ENCODE measurements at places on chromosomes 1 and 21.

DNA sequence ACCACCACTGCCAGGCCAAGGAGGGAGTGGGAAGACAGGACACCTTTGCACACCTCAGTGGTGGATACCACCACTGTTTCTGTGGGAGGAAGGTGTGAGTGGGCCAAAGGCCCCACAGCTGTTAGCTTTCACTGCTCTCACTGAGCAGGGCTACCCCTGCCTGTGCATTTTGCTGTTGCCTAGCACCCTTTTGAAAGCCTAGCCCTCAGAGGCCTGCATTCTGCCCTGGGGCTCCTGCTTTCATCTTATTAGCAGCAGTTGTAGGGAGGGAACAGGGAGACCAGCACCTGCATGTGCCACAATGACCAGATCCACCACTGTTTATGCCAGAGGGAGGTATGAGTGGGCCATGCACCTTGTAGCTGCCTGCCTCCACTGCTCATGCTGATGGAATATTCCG, 110.9 kb upstream of the C21orf91 start:
- no peak for DNase-seq

- DNase-seq: no peak
These were observed 15.9 kb upstream of the TTF2 start for GRCh38 chr1:117044217-117044616.

GRCh38 chr1:70415882-70416281, 4.8 kb downstream of the CTH start:
- DNase-seq: no peak

- DNase-seq: no peak
These were observed 8.1 kb upstream of the TADA1 start for GRCh38 chr1:166884040-166884642.

GRCh38 chr1:161727256-161727924, 6.0 kb downstream of the FCRLB start:
- no peak for DNase-seq

DNA sequence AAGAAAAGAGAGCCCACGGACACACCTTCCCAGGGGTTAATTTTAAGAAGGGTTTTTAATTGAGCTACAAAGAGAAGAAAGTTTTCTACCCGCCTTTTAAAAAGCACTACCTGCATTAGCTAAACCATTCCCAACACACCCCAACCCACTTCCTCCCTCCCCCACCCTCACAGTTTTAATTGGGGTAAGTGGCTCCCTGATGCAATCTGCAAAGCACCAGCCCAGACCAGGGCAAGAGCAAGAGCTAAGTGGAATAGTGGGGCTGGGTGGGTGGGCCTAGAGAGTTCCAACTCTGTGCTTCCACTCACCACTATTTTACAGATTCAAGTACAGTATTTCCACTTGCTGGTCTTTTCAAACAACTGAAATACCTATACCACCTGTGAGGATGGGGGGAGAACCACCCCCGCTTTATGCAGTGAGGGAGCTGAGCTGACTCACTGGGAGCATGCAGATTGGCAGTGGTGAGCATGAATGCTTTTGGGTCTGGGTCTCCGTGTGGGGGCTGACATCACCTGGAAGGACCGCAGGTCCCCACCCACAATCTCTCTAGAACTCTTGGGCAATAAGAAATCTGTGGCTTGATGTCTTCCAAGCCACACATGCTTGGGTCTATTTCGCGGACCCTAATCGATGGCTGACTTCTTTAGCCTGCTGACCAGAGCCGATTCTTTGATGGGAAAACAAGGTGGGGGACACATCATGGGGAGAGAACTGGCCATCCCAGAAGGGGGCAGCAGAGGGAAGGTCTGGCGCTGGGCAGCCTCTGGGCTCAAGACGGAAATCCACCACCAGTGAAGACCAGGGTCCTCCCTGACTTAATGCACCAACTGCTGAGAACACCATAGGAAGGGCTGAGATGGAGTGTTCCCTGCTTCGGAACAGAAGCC, 95.5 kb downstream of the SSBP3 start:
- no peak for DNase-seq

GRCh38 chr1:181655756-181656155, 172.4 kb downstream of the CACNA1E start:
- DNase-seq: no peak

GRCh38 chr1:179047636-179047997, 21.9 kb downstream of the FAM20B start:
- no peak for DNase-seq

DNA sequence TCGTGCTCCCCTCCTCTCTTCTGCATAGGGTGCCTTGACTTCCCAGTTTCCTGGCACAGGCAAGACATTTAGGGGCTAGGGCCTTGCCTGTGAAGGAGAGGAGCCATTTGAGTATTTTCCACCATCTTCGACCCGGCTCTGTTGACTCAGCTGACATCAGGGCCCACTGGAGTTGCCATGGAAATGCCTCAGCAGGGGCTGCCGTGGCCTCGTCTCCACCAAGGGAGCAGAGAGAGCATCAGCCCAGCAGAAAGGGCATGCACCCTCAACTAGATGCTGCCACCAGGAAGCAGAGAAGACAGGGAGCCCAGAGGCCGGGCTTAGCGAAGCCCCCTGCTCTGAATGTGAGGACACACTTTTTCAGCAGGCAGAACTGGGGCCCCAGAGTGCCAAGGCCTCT, 101.9 kb upstream of the ACTL8 start:
- no peak for DNase-seq

GRCh38 chr1:163912170-163912884, 590.6 kb downstream of the NUF2 start:
- no peak for DNase-seq

DNA sequence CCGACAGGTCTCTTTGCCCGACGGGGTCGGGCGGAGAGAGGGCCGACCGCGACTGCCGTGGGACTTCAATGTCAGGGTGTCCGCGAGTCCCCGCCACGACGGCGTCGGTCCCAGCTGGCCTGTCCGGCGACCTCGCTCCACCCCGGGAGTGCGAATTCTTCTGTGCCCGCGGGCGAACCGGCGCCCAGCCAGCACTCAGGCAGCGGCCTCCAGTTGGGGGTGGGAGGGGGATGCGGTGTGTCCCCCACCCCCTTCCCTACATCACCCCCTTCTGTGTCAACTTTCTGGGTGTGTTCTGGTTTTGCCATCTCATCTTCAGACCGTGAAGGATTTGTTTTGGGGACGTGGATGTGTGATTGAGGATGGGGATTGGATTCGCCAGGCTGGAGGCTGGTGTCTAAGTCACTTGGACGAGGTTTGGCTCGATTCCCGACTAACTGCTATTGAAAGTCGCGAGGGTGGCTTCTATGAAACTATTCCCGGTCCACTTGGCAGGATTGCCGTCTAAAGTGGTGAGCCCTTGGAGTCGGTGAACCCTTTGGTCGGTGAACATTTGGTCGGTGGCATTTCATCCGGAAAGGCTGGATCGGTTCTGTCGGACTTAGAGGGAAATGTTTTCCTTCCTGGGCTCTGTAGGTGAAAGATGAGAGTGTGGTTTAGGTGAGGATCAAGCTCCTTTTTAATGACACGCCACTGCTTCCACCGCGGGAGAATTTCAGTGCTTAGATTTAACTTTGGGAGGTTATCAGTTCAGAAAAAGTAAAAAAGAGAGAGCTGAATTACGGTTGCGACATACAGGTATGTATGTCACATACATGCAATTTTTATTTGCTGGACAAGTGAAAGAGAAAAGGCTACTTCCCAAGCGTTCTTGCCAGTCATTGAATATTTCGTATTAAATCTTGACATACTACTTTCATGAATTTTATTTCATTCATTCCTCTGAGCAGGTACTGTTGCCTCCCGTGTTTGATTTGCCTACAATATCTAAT, 771 bp downstream of the ABCD3 start:
- no peak for DNase-seq

- no peak for DNase-seq
These were observed 905 bp downstream of the LIX1L start for GRCh38 chr1:145956781-145957442.

DNA sequence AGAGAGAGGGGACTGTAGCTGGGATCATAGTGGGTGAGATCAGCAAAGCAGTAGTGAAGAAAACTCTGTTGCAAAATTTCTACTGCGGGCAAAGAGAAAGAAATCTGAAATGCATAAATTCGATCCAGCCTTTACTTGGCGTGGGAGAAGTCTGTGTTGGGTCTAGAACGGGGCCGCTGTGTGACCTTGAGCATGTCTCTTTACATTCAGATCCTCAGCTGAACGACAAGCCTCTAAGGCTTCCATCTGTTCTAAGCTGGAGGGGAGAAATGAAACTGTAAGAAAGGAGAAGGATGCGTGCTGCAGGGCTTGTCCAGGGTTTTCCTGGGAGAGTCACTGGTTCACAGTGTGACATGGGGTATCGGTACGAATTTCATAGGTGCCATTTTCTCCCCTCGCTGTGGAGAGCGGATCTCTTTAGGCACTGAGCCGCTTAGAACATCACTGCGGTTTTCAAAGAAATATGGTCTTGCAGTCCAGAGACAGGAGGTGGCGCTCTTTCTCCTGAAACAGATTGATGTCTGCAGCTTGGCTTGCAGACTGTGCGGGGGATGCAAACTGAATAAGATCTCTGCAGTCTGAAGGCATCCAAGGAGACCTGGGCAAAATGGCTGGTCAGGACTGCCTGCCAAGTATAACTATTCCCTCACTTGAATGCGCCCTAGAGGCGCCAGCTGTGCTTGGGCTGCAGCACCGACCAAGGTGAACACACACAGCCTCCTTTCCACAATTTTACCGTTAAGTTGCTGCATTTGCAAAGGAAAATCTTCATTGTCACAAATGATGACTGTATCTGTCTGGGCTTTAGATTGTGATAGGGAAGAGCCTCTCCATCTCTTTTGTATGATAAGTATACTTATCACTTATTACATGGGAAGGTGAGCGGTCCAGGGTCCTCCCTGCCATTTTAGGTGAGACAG, 104.1 kb downstream of the XCL2 start:
- peak; percentile 48 for DNase-seq

GRCh38 chr1:83103341-83103740, 895.6 kb downstream of the TTLL7 start:
- DNase-seq: no peak

DNA sequence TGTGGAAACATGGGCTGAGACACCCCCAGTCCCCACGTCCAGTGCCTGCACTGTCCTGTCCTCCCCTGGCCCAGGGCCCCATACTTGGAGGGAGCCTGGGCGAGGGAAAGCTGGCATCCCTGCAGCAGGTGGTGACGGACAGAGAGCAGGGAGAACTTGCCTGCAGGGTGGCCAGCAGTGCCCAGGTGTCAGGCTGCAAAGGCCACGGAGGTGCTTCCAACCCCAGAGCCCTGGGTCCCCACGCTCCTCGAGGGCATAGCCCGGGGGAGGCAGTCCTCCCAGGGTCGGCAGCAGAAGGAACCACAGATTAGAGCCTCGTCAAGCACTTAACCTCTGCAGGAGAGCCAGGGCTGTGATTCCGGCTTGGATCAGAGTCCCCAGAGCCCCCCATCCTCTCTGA, 77.5 kb downstream of the ARHGEF16 start:
- DNase-seq: no peak

- no peak for DNase-seq
These were observed 13.8 kb upstream of the KCNQ4 start for GRCh38 chr1:40769815-40770214.

GRCh38 chr1:110227774-110228173, 17.7 kb downstream of the KCNC4 start:
- DNase-seq: no peak

- DNase-seq: no peak
These were observed 63.4 kb downstream of the B3GALT5 start for GRCh38 chr21:39675993-39676661.

DNA sequence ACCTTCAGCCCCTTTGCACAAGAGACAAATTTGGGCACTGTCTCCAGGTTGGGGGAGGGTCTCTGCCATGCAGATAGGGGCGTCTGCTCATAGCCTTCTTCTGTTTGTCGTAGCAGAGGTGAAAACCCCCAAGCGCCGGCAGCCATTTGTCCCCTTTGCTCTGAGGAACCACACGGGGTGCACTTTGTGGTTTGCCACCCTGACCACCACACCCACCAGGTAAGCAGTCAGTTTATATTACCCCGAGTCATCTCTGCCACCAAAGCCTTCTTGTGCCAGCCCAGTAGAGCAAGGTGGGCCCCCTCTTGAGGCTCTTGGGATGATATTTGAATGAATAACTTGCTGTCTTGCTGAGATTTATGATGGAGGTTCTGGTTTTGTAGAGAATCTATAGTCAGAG, 111.8 kb downstream of the VPS13D start:
- DNase-seq: no peak

GRCh38 chr1:2267051-2267830, 39.1 kb downstream of the SKI start:
- no peak for DNase-seq

- no peak for DNase-seq
These were observed 10.4 kb upstream of the GALE start for GRCh38 chr1:23810818-23811540.

GRCh38 chr1:170460414-170461155, 71.4 kb upstream of the GORAB start:
- no peak for DNase-seq

DNA sequence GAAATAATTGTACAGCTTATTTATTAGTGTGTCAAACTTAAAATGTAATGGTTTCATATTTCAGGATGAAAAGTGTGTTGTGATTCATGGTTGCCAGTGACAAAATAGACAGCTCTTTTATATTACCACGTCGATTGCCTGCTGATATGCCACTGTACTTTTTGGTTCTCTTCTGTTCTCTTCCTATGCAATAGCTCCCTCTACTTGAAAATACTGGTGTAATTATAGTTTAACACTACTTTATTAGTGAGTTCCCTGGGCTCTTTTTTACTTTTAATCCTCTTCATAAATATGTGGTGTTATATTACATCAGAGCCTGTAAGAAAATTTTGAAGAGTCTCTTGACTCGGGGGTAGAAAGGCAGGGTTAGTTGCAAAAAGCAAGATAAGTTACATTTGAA, 111.3 kb downstream of the PATJ start:
- DNase-seq: no peak

- no peak for DNase-seq
These were observed 4.4 kb upstream of the KCNN3 start for GRCh38 chr1:154874465-154874864.

GRCh38 chr1:145887631-145888030, 2.0 kb upstream of the ANKRD35 start:
- no peak for DNase-seq

DNA sequence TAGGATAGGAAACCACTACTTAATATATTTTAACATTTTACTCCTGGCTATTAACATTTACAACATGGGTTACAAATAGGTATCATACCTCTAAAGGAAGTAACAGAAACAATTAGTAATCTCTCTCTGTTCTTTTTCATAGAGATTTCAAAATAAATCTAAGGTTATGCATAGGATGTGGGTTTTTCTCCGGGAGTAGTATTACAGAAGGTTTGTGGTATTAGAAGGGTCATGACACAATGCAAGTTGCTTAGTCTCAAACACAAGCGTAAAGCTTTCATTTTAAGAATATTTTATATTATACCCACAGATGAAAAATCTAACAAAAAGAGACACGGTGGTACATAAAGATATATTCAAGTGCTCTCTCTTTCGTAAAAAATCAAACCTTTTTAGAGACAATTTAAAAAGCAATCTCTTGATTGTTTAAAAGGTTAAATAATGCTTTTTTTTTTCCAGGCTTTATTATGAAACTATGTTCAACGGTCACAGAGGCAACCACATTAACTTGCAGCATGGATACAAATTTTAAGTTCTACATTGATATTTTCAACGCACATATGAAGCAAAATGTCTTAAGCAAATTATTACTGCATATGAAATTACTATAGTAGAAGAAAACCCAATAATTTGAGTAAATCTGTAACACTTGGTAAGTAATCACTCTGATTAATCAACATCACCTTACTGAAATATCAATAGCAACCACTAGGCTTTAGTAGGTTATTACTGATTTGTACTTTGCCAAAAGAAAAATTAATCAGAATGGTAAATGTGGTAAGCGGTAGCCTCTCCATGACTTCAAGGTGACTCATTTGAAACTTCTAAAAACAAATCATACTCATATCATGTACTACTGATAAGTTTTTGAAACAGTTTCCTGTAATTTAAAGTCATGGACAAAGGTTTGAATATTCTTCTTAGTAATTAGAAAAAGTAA, 97.4 kb upstream of the GFI1 start:
- DNase-seq: no peak

Measured in D721Med (cell line).